ENCODE measurements at places on chromosomes 7 and 10.
A peak's percentile ranks its signal among the peaks of the same experiment; 100 is the strongest.

DNA sequence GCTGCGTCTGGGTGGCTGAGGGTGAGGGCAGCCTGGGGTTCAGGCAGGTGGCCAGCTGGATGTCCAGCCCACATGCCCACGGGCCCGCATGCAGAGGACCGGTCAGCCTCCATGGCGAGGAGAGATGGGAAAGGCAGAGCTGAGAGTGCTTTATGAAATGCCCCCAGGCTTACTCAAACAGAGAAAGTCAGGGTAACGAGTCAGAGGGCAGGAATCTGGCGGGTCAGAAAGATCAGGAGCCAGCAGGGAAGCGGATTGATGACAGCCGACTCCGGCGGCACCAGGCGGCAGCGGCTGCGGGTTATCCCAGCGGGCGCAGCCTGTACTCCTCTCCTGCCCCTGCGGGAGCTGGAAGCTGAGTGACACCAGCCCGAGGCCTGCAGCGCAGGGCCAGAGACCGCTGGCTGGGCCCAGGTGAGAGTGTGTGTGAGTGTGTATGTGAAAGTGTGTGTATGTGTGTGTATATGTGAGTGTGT, 13.4 kb downstream of the SLC13A4 start:
- DNase-seq, result no peak

DNA sequence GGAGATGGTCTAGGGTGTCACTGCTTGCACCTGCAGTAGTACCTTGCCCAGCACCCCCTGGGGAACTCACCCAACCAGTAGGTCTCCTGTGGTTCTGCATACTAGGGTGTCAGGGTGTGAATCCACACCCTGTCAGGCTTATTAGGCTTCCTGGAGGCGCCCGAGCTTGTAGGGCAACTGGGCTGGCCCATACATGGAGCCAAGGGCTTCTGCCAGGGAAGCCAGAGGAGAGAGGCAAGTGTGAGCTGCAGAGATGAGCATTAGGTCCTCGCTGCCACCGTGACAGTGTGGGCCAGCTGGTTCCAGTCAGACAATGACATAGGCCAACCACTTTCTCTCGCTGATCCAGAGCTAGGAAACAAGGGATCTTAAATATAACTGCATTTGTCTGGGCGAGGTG, 11.2 kb downstream of the MXI1 start:
- peak; percentile 43 for DNase-seq

DNA sequence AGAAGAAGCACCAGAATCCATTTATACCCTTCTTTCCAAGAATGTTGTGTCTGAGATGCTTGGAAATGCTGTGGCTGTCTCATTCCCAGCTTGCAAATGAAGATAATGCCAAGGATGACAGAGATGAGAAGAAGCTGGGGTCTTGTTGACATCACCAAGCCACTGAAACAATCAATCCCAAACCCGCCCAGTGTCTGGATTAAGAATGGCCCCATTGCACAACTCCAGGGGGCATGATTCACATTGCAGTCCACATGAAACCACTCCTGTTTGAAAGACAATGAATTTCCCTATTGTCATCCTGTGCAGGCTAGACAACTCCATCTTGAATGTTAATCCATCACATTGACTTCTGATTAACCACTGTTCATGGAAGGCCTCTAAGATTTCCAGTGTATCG, 28.6 kb downstream of the SORBS1 start:
- no peak for DNase-seq

DNA sequence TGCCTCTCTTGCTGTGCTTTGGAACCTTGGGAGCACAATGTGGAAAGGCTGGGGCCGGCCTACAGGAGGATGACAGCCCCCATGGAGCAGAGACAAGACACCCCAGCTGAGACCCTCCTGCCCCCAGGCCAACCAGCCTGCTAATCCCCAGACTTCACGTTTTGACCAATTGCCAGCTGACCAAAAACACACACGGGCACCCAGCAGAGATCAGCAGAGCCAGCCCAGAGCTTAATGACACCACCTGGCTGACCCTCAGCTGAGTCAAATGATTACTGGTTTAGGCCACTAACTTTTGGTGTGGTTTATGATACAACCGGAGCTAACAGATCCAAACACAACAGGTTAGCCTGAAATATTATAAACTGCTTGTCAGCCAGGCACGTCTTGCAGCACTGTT, 111.2 kb upstream of the KIF5B start:
- DNase-seq, result no peak

GRCh38 chr10:94047293-94047692, 53.6 kb downstream of the PLCE1 start:
- no peak for DNase-seq

GRCh38 chr10:119079599-119080520, 757 bp downstream of the EIF3A start:
- DNase-seq, result peak; percentile 73

DNA sequence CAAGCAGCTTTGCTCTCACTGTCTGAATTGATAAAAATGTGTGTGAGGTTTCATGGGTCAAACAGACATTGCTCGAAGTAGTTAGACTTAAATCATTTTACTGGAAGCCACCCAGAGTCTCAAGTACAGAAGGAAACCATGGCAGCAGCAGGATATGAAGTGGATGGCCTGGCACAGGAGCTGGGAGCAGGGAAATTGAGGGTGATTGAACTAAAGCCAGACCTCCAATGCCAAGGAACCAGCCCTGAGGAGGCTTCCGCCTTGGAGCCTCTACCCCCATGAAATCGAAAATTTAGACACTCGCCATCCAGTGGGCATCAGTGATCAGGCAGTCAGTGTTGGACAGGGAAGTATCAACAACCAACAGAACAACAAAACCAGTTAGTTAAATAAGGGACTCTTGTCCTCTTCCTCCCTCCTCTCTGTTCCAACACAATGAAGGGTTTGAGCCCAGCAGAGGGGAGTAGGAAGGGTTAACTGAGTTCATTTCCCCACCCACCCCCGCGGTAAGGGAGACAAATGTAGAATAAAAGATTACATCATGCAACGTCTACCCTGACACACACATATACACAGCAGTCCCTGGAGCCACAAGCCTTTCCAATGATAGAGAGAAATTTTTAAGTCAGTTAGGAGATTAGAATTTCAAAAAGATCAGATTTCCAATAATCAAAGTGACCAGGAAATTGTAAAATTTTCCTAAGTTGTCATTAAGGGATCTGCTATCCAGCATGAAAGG, 156.3 kb downstream of the SLC16A9 start:
- no peak for DNase-seq

- DNase-seq, result no peak
These were observed 242.1 kb downstream of the CDC14C start for GRCh38 chr7:49166441-49166840.

DNA sequence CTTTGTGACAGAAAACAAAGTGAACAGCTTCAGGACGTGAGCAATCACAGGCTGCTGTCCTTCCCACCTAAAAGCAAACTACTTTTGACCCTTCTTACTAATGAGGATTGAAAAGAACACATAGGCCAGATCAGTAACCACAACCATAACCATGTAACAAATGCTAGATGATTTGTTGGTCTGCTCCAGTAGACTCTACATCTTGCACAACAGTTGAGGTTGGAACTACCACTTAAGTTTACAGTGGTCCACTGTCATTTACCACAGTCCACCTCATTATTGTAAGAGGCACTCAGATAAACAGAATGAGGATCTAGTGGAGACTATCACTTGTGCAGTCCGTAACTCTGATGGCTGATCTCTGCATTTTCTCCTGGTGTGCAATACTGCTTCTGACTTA, 27.8 kb downstream of the NET1 start:
- DNase-seq, result no peak

- no peak for DNase-seq
These were observed 109.4 kb upstream of the PDE1C start for GRCh38 chr7:32179567-32179966.

DNA sequence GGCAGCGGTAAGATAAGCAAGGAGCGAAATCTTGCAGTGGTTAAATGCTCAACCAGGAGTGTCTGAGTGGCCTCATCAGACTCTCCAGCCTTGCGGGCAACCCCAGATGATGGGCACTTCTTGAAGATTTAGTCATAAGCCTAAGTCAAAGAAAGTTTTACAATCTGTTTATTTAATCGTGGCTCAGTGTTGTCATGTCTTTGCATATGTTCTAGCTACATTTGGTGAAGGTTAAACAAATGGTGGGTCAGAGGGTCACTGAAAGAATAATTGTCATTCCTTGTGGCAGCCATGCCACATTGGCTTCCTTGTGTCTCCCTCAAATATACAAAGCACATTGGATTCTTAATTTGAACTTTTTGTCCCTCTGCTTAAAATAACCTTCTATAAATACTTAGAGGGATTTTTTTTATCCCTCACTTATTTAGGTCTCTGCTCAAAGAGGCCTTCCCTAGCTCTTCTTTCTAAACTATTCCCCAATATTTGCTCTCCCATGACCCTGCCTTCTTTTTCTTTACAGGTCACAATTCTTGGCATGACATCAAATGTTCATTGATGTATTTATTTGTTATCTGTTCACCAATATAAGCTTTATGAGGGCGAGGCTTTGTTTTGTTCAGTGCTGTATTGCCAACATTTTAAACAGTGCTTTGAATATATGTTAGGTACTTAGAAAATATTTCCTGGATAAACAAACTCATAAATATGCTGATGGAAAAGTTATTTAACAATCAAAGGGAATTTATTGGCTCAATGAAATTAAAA, 68.7 kb downstream of the NEUROD6 start:
- DNase-seq, result no peak

DNA sequence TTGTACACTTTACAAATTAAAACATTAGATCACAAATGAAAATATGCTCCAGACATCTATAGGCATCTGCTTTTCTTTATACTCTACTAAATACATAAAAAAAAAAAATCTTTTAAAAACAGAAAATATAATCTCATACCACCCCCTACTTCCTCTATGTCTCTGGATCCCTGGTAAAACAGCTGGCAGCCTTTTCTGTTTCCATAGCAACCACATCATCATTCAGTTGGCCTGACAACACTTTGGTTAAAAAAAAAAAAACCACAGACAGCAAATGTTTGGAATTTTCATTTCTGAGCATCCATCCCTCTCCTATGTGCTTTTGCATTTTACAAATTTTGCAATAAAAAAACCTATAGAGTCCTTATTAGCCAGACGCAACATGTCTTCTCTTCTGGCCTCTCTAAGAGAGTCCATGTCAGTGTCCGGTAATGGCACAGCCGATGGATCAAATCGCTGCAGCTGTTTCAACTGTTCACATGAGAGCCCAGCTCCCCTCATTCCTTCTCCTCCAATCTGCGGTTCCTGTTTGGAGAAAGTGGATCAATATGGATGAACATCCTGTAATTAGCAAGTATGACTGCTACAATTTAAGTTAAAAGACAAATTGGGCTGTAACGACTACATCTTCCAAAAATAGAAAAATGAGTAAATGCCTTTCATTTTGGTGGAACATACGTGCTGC, 105.6 kb downstream of the NSUN6 start:
- no peak for DNase-seq

DNA sequence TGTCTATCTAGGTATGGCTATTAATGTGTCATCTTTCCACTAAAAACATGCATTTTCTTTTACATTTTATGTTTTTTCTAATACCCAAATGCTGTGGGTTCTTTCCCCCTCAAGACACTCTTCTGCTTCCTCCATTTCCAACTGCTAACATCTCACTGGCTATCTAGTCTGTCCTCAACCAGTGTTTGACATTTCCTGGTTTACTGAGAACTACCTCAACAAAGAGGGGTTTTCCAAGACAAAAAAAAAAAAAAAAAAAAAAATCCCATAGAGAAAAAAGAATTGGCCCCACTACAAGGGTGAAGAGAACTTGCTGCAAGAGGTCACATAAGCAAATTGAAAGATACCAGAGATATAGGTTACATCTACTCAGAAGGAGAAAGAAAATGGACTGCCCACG, 359.7 kb downstream of the CRPPA start:
- no peak for DNase-seq

DNA sequence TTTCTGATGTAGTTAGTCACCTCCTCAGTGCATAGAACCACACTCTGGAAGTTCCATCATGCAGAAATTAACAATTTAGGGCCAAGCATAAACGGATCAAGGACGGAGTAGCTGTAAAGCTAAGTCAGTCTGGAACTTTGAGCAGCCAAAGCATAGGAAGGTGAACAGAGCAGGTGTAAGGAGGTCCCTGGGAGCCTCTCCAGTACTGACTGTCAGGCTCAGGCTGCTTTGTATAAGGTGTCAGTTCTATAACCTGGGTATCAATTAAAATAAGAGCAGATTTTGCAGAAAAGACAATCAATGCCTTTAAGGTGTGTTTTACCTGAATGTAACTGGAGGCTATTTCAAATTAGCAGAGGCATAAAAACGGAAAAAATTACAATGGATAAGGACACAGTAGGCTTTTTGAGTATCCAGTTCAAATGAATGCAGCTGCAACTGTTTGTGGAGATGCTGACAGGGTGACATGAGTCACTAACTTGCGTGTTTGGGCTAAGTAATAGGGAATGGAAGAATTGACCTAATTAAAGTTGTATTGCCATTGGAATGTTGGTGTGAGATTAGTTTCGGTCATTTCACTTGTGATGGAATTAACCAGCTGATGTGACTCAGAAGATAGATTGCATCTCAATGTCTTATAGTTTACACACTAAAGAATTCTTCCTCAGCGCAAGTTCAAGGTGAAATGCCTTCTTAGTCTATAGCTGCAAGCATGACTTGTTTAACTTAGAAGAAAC, 417.9 kb upstream of the CNTNAP2 start:
- no peak for DNase-seq

DNA sequence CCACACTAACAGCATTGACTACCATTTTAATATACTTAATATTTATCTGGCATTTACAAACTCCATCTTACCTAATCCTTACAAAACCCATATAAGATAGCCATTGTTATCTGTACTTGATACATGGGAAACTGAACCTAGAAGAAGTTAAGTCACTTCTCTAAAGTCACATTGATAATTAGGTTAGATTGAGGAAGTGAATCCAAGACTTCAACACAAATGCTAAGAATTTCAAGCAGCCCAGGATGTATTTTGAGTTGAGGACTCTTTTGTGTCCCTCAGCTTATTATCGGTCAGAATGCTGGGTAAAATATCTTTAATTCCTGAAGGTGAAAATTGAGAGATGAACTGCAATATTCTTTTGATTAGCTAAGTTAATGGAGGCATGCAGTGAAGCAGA, 465.5 kb downstream of the PHTF2 start:
- DNase-seq, result no peak

DNA sequence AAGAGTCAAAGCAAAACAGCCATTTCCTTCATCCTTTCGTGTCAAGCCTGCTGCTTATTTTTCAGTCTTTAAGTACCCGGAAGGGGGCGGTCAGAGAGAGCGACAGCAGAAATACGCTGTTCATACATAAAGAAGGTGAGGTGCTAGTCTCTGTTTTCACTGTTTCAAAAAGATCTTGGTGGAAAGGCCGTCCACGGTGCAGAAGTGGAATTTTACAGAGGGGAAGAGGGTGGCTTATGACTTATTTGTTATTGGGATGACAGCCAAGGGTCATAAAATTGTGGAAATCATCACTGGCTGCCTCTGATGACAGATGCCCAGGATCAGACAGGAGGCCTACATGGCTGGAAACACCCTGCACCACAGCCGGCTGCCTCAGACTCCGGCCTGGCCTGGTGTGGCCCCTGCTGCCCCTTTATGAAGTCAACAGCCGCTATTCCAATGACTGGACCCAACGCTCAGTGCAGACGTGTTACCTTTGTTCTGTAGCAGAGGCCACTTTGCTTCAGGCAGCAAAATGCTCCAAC, 57.0 kb downstream of the HIPK2 start:
- no peak for DNase-seq

GRCh38 chr10:33817605-33818004, 483.1 kb upstream of the NRP1 start:
- no peak for DNase-seq

All from bone marrow (tissue), 2 donors.